Mesenteric fat pad (tissue), 1 donor: ENCODE measurements at places on chromosomes 12 and 14. TPM values are rescaled to one million over a fixed set of nuclear protein-coding genes. Genes with fewer than 3 reads are reported as not detected.

Gene CAPZA3
- not detected for total RNA-seq

Gene KRT7
- total RNA-seq, result 11.7 TPM

Gene IL31
- not detected for total RNA-seq

Gene HOXC6
- 0.74 TPM for total RNA-seq

Gene KCNJ8
- total RNA-seq, result 16.5 TPM

Gene SRGAP1
- total RNA-seq, result 20.5 TPM

Gene PTHLH
- total RNA-seq, result not detected

Gene OR6C2
- not detected for total RNA-seq

Gene ATF7
- 44.7 TPM for total RNA-seq

Gene SLC25A21
- total RNA-seq, result not detected

Gene NTS
- total RNA-seq, result not detected

Gene PPHLN1
- 39.6 TPM for total RNA-seq

Gene TAS2R31
- total RNA-seq, result 3.7 TPM

Gene SAMD4A
- total RNA-seq, result 110 TPM

Gene CD69
- 11.9 TPM for total RNA-seq

Gene RASSF9
- total RNA-seq, result 1.5 TPM

Gene RHOJ
- total RNA-seq, result 14.5 TPM
